Fibroblast of skin of back (primary cell): ENCODE measurements at places on chromosomes 5 and 9.

DNA sequence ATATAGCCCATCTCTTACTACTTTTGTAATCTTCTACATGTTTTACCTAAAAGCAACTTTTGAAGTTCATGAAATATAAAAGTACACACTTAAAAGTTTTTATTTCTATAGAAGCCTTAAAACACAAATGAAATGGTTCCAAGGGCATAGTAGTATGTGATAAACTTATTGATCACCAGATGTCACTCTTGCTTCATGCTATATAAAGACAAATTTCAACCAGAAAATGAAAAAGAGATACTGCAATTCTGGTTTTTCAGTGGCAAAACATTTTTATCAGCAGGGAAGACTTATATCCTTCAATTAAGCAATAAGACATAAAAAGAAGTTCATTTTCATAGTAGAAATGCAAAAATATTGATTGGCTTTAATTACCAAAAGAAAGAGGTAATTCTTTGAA, 69.4 kb upstream of the FBXL17 start:
- DNase-seq: no peak

- peak; percentile 68 for DNase-seq
Measured at GRCh38 chr9:78130004-78130403, 98.4 kb upstream of the GNAQ start.

DNA sequence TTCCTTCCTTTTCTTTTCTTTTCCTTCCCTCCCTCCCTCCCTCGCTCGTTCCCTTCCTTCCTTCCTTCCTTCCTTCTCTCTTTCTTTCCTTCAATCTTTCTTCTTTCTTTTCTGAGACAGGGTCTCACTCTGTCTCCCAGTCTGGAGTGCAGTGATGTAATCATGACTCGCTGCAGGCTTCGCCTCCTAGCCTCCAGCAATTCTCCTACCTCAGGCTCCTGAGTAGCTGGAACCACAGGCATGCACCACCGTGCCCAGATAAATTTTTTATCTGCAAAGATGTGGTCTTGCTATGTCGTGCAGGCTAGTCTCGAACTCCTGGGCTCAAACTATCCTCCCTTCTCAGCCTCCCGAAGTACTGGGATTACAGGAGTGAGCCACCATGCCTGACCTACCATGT, 81.4 kb downstream of the SPATA31C2 start:
- DNase-seq: peak; percentile 53

DNA sequence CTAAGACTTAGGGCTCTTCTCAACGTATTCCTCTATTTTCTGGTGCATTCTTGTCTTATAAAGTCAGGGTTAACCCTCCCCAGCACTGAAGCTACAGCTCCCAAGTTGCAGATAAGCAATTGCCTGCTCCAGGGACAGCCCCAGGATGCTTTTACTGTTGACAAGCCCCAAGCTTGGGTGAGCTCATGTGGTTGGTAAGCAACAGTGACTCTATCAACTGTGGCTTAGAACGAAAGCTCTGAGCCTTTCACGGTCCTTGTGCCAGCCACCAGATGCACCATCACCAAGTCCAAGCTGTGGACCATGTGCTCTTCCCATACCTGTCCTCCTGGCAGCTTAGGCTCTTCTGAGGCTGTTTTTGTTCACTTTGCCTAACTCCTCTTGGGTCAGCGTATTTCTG, 13.5 kb downstream of the ADRB2 start:
- DNase-seq: no peak

DNA sequence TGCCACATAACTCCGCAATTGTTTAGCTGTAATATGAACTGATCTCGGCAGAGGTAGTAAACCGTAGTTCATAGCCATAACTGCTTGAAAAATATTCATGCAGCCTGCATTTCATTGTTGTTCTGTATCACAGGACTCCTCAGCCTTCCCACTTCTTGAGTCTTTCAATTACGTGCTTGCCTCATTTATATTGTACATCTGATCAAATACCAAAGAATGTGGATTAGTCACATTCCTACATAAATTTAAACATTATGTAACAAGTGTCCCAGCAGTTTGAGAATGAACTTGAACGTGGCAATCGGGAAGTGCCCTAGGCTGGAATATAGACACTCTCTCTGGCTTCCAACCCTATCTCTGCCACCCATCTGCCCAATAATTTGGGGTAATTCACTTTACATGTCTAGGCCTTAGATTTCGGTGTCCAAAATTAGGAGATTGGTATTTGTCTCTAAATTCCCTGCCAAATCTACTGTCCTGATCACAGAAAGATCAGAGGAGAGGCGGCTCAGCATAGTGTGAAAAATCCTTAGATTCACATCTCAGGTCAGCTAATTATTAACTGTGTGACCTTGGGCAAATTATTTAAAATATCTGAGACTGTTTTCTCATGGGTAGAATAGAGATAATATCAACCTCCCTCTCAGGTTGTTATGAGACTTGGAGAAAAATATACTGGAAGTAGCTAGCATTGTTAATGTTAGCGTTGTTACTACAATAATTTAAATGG, 215.1 kb upstream of the RFX3 start:
- DNase-seq: peak; percentile 43

GRCh38 chr9:109117856-109118807, 1.6 kb downstream of the TMEM245 start:
- DNase-seq: peak; percentile 80

DNA sequence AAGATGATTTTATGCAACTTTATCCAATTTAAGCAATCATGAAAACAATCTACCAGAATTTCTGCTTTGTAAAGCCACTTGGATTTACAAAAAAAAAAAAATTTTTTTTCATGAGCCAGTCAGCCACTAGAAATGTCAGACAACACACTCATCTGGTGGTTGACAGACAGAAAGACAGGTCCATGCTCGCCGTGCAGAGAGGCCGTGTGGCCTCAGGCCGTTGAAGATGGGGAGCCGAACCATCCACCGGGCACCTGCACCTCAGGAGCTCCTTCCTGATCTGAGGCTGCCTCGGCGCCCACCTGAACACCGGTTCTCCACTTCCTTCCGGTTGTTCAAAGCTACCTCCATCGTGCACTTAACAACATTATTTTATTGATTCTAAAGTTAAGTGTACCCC, 138.0 kb upstream of the IRX4 start:
- DNase-seq: no peak

DNA sequence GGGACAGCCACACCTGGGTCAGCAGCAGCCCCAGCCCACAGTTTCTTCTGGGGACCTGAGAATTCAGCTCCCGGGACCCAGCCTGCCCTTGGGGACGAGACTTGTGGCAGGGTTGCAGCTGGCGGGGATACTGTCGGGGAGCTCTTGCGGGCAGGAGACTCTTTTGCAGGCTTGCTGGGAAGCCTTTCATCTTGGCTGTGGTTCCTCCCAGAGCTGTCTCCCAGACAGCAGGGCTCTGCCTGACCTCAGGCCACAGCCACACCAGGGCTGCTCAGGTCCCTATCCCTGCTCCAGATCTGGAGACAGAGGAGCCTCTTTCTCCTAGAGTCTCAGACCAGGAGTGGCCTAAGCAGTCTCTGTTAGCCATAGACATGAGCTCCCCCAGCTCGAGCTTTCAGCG, 4.7 kb upstream of the MYMK start:
- no peak for DNase-seq

- DNase-seq: peak; percentile 26
Measured at GRCh38 chr5:98415663-98416062, 357.8 kb upstream of the RGMB start.

DNA sequence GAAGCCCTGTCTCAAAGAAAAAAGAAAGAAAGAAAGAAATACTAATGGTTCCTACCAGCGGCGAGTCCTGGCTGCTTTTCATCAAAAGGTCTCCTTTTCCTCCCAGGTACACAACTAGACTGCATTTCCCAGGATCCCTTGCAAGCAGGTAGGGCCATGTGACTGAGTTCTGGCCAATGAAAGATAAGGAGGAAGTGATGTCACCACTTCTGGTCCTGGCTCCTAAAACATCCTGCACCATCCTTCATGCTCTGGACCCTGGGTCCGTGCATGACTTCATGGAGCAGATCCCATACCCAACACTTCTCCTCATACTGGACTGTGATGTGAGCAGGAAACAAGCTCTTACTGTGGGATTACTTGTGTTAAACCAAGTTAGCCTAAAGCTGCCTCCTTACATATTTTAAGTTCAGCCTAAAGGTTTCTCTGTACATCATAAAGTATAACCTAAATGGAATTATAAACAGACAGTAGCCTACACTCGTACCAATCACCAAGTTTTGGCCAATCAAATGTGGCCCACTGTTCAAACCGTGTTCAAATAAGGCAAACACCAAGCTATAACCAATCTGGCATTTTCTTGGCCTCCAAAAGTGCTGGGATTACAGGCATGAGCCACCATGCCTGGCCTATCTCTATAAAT, 30.2 kb upstream of the FUBP3 start:
- no peak for DNase-seq

GRCh38 chr5:95861864-95862561, 39.5 kb upstream of the GLRX start:
- DNase-seq: peak; percentile 44

GRCh38 chr5:148297731-148298130, 14.5 kb upstream of the SPINK7 start:
- DNase-seq: no peak

GRCh38 chr5:169978714-169979113, 1.6 kb downstream of the INSYN2B start:
- peak; percentile 64 for DNase-seq

DNA sequence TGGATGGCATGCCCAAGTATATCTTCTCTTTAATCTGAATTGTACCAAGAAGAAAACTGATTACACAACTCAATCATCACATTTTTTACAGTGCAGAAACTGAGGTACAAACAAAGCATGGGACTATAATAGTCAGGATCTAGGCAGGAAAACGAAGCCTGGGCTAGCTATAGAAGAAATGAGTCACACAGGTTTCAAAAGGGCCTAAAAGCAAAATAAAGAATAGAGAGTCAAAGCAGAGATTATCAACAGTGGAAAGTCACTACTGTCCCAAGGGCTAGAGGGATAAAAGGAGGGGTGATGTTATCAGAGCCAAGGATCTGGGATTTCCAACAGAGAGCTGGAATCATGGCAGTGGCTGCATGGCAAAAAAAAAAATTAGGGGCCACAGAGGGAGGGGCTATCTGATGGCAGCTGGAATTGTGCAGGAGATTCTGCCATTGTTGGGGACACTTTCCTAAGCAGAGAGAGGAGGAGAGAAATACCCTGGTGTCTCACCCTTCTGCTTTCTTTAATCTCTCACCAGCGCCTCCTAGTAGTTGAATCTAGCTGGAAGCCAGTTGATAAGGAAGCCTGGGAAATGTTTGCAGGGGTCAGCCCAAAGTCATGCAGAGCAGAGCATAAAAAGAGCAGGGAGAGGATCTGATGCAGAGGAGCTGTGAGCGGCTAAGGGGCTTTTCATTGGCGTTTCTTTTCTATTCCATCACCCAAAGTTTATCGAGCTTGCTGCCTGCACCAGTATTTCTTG, 343.2 kb downstream of the ACTL7B start:
- DNase-seq: no peak

DNA sequence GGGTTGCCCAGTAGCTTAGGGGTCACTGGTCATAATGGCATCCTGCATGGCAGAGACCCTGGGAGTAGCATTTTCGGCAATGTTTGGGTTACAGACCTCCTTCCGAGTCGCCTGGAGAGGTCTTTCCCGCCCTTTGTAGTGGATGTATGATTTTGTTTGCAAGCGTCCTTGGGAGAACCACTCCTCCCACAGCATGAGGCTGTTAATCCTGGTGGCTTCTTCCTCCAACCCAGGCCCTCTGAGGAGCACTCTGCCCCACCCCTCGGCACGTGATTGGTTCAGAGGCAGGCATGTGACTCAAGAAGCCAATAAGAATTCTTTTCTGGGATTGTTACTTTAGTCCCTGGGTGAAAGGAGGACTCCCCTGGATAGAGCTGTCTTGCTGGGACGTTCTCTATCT, 30.2 kb upstream of the GRHPR start:
- DNase-seq: no peak

DNA sequence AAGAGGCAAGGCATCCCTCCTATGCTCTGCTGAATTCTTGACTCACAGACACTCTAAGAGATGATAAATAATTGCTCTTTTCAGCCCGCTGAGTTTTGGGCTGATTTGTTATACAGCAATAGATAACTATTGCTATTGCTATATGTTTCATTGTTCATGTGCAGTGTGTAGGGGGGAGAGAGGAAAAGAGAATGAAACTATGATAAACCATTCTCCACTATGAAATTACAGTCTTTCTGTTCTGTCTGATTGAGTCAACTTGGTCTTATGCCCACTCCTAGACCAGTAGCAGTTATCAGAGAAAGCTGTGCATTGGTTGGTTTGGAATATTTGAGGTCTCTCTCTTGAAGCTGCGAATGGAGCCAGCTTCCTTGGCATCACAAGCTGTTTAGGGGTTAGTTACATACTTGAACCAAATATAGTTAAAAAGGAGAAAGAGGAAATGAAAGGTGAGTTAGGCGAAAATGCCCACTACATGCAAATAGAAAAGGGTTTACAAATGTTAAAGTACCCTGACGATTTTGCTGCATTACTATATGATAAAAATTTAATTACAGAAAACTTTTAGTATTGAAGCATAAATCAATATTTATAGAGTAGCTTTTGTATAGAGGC, 136.3 kb upstream of the ACTBL2 start:
- no peak for DNase-seq

DNA sequence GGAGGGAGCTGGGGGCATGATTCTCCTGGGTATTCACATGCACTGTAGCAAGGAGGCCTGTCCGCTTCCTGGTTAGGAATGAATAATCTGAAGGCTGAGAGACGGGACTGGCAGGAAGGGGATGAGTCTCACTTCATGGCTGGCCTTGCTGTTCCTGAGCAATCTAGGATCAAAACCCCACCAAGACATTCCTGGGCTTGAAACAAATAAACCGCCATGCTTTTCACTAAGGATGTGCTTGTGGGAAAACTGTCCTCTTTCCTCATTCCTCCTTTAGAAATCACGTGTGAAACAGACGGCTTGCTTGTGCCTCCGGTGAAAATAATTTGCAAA, 132.8 kb downstream of the MACROH2A1 start:
- DNase-seq: peak; percentile 40

- DNase-seq: peak; percentile 64
Measured at GRCh38 chr5:180209137-180209581, at the start of gene RASGEF1C. Gene RASGEF1C (minus strand): TSS chr5:180209211. CDS start chr5:180138052, 71,159 bp downstream.

DNA sequence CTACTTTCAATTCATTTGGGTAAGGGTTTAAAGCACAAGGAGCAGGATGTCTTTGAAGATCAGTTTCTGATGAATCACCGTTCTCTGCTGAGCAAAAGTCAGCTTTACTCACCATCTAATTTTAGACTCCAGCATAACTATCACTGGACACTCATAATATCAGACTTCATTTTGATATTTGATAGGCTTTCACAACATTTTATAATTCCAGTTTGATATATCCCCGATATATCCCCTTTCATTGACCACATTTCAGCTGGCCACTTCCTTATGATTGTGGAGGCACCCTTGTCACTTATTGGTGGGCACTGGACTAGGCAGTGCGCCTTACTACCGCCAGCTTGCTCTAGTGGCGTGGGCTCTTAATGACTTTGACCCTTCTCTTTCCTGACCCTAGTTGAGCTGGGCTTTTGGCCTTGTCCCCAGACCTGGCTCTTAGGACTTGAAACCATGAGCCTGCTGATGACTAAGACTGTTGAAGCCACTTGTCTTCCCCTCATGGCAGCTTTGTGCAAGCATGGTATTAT, 46.8 kb downstream of the CYSTM1 start:
- peak; percentile 89 for DNase-seq
